ENCODE measurements at places on chromosomes 3 and 15.

- no peak for DNase-seq
Observed at GRCh38 chr3:3074551-3075257, 35.5 kb downstream of the IL5RA start.

DNA sequence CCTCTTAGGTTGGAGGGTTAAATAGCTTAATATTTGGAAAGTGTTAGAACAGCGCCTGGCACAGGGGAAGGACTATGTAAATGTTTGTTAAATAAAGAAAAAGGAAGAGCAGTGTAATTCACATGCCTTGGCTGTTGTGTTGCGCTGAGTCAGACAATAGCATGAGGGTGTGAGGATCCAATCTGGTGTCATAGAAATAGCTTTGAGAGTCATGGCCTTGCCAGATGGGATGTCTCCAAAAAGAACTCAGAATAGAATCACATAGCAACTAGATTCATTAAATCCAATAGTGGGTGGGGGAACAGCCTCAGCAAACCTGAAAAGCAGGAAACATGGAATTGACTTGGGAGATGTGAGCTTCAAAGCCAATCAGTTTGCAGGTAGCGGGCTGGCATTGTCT lies 3.9 kb upstream of the RBSN start:
- no peak for DNase-seq

DNA sequence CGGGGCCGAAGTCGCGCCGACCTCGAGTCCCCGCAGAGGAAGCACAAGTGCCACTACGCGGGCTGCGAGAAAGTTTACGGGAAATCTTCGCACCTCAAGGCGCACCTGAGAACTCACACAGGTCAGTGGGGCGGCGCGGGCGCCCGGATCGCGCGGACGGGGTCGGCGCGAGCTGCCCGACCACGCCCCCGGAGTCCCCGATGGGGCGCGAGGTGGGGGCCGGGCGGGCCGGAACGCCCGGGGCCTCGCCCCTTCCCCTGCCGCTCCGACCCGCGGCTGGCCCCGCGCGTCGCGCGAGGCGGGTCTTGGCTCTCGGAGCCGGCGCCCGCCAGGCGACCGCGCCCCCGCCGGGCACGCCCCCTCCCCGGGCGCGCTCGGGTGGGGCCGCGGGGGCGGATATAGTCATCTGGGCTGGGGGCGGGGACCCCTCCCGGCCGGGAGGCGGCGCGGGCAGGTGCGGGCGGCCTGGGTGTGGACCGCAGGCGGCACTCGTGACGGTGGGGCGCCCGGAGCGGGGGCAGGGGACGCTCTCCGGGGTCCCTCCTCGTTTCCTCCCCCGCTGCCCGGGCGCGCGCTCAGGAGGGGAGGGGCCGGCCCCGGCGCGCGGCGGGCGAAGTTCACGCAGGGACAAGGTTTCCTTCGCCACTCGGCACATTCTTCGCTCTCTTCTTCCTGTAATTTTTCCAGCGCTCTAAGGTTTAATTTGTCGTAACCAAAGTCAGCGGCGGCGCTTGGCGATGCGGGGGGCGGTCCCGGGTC lies 1.2 kb downstream of the KLF13 start:
- DNase-seq = peak; percentile 58

DNA sequence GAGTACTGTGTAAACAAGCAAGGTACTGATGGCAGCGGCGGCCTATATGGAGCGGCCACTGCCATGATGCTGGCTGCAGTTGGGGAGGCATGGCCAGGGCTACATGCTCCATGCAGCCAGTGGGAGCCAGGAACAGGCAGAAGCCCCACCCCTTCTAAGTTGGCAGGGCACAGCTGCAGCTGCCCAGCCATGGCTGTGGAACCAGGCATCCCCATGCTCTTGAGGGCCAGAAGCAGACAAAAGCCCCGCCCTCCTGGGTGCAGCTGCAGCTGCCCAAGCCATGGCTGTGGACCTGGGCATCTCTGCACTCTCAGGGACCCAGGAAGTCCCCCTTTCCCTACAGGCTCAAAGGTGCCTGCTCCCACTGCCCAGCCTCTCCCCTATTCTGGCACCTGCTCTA lies 150.9 kb downstream of the FMN1 start:
- DNase-seq = no peak

DNA sequence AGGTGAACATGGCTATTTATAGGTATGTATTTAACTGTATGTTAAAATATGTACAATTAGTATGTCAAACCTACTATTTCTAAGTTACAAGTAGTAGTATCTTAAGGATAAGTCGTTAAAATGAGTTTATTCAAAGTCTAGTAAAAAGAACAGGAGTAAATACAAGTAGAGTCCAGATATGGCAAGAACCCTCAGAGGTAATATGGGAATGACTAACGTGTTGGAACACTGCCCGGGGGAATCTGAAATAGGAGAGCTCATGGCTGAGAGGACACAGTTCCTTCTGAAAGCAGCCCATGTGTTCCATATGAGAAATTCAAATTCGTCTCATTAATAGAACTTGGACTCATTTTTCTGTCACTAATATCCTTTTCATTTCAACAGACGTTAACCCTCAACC lies 158.8 kb downstream of the CLSTN2 start:
- no peak for DNase-seq

DNA sequence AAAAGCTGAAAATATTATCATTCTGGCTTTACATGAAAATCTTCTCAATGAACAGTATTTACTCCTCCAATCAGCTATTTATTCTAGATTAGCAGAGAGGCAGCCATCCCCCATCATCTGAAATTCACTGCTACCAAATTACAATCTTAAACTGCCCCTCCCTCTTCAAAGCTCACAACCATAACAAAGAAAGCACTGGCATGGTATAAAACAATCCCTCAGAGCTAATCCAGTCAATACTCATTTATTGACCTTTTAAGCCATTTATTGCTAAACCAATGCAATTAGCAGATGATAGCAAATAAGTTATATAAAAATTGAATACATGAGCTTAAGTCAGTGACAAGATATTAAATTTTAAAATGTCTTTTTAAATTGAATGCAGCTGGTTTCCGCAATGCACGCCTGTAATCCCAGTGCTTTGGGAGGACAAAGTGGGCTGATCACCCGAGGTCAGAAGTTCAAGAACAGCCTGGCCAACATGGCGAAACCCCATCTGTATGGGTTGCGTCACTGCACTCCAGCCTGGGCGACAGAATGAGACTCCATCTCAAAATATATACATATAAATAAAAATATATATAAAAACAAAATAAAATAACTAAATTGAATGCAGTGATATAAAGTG lies 12.1 kb downstream of the SLC4A7 start:
- no peak for DNase-seq

- DNase-seq = no peak
Observed at GRCh38 chr15:73125219-73125618, 73.0 kb downstream of the NEO1 start.

- DNase-seq = no peak
Observed at GRCh38 chr3:12559520-12559919, 2.6 kb downstream of the MKRN2 start.

- DNase-seq = no peak
Observed at GRCh38 chr15:55257938-55258337, 31.7 kb downstream of the RAB27A start.

- no peak for DNase-seq
Observed at GRCh38 chr15:64267331-64267973, 88.5 kb downstream of the CSNK1G1 start.

DNA sequence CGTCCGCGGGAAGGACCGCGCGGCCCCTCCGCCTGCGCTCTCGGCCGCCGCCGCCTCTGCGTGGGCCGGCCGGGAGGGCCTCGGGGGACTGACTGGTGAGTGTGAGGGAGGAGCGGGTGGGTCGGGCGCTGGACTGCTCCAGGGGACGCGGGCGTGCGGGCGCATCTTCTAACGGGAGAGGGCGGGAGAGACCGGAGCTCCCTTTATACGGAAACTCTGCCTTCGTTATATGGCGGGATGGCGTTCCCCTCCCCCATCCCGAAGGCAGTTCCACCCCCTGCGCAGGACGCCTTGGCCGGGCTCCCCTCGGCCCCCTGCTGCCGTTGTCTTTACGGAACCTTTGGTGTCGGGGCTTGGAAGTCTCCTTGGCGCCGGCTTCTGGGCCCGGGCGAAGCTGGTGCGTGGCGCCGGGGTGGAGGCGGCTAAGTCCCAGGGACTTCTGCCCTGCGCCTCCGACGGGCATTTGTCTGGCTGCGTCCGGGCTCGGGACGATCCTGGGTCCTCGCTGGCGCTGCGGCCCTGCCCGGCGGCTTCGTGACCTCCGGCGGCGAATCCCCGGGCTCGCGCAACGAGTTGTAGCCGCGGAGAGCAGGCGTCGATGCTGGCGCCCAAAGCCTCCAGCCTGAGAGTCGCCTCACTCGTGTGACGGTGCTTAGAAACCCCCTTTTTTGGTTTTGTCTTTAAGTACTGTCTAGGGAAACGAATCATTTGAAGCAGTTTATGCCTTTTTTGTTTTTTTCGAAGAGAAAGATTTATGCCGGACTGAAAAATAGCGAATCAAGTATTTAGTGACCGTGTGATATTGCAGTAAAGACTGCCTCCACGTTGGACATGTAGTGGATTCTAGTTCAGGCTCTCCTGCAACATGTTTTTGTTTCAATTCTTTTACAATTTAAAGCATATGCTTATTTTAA lies 623 bp downstream of the ZNF639 start:
- DNase-seq = peak; percentile 78

DNA sequence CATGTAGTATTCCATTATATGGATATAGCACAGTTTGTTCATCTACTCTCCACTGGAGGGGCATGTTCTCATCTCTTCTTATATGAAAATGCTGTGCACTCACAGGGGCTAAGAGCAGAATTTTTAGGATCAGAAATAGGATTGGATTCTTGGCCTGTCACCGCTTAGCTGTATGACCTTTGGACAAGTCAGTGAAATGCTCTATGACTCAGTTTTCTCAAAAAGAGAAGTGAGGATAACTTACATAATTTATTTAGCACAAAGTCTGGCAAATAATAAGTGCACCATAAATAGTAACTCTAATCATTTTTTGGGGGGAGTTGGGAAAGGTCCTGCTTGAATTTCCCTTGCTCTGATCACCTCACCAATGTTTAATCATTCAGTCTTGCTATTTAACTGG lies 103.7 kb upstream of the LRIG1 start:
- no peak for DNase-seq

DNA sequence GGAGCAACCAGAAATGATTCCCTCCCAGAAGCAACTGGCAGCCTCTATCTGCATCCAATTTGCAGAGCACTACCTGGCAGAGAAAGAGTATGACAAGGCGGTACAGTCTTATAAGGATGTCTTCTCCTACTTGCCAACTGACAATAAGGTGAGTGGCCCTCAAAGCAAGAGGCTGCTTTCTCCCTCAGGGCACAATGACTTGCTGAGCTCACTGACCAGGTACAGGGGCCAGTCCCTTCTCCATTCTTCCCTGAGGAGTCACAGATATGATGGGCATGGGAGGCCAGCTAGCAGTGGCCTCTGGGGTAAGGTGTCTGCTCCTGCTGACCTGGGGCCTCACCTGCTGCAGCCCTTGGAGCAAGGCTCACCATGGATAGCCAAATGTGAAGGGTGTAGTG lies 20.3 kb downstream of the CSRNP1 start:
- DNase-seq = no peak

GRCh38 chr3:5769825-5770224 lies 582.3 kb downstream of the EDEM1 start:
- DNase-seq = no peak

GRCh38 chr15:57134071-57134605 lies 215.7 kb downstream of the TCF12 start:
- DNase-seq = no peak

GRCh38 chr3:190338717-190339116 lies 16.5 kb upstream of the CLDN1 start:
- DNase-seq = no peak

GRCh38 chr3:43994657-43995546 lies 246.8 kb upstream of the TOPAZ1 start:
- peak; percentile 59 for DNase-seq

DNA sequence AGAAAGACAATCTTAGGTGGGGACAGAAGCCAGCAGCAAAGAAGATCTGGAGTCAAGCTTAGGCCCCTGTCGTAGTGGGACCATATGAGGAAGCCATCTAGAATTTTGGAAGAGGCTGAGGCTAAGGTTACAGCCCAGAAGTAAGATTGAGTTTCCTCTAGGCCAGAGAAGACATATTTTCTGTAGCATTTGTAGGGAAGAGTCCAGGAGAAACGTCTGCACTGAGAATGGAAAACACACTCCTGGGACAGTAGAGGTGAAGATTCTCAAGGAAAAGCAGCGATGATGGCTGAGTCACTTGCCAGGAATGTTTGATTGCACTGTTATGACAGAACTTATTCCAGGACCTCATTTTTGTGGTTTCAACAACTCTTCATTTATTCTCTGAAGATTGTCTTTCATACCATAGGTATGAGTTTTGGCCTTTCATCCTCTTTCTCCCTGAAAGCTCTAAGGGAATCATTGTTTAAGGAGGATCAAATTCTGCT lies 107.2 kb downstream of the GTPBP8 start:
- DNase-seq = no peak

DNA sequence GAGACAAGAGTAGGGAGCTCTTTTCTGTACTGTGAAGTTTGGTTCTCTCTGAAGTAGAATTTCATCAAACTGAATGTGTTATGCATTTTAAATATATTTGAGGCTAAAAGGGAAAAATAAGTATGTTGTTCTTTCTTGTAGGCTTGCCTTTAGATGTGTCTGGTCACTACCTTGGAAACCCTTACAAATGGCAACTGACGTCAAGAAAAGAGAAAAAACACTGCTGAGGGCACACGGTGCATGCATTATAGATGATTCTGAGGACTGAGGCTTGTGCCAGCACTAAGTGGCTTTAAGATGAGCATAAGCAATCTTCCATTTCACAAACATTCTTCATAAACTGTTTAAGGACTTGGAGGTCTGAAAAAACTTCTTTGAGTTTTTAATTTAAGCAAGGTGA lies 31.1 kb upstream of the ACTL6A start:
- DNase-seq = no peak

DNA sequence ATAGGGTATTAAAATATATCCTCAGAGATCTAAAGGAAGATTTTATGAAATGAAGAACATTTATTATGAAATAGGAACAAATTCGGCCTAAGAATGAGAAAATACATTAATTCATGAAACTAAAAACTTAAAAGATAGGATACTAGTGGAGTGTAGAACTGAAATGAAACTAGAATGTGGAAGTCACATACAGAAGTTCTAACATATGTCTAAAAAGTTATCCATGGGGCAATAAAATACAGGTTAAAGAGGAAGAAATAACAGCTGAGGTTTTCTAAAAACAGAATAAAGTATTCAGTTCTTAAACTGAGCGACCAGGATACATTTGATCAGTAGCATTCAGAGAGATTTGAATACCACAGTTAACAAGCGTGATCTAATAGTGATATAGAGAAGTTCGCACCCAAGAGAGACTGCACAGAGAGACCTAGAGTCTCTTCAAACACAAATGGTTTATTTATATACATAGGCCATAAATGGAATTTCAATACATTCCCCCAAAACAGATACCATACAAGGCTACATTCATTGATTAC lies 85.9 kb downstream of the FEZF2 start:
- DNase-seq = no peak

DNA sequence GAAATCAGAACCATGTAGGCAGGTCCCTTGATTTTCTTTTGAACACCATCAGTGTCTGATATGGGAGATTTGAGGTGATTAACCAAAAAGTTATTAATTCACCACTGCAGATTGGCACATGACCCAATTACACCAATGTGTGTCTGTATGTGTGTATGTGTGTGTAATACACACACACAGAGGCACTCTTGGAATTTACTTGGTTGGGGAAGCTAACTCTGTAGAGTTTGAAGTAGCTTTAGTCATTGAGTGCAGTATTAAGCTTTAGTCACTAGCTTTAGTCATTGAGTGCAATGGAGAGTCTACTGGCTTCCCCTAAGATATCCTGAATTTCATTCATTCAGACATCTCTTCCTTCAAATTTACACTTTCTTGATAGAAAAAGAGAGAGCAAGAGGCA lies 109.4 kb upstream of the C15orf61 start:
- DNase-seq = no peak

GRCh38 chr3:25520926-25521559 lies 93.0 kb downstream of the RARB start:
- DNase-seq = no peak

- no peak for DNase-seq
Observed at GRCh38 chr3:31390466-31390865, 142.3 kb upstream of the STT3B start.

All from KBM-7 (cell line).